ENCODE measurements at places on chromosomes 7 and 10.

- DNase-seq, result no peak
Observed at GRCh38 chr7:19101909-19102308, 15.5 kb downstream of the TWIST1 start.

DNA sequence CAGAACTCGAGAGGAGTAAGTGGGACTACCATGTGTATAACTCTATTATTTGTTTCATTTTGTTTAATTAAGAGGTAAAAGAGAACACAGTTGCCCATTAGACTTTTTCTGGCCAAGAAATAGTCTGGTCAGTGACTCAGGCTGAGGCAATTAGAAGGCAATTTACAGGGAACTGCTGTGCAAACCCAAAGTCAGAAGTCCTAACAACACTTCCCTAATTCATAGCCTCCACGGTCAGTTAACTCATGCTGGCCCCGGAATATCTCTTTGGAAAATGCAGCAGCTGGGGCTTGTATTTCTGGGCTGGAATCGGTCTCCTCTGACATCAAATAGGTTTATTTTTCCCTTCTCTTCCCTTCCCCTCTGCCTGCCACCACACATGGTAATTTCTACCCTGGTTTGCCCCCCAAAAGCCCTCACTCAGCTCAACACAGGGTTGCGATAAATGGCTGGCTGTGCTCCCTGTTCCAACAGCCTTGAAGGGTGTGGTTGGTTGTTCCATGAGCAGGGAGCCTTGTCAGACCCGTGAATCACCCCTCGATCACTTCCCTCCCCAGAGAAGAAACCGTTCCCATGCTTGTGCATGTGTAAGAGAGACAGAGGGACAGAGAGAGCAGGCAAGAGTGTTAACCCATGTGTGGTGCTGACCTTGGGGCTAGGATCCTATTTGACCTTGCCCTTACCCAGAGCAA, 5.3 kb downstream of the SH3PXD2A start:
- DNase-seq, result no peak

GRCh38 chr7:82762880-82763279, 319.3 kb upstream of the CACNA2D1 start:
- no peak for DNase-seq

- peak; percentile 79 for DNase-seq
Observed at GRCh38 chr10:69392481-69393000, 24.2 kb downstream of the TACR2 start.

GRCh38 chr10:22669163-22669711, 45.1 kb downstream of the PIP4K2A start:
- no peak for DNase-seq

GRCh38 chr10:116742367-116743265, at the start of gene HSPA12A:
TSS of gene HSPA12A (minus strand) at chr10:116742566. CDS start at chr10:116742469, 97 bp downstream.
- DNase-seq, result peak; percentile 75

GRCh38 chr7:148882841-148883265, 1.2 kb downstream of the EZH2 start:
- DNase-seq, result no peak

GRCh38 chr10:103273041-103273441, 3.9 kb upstream of the INA start:
- DNase-seq, result no peak

DNA sequence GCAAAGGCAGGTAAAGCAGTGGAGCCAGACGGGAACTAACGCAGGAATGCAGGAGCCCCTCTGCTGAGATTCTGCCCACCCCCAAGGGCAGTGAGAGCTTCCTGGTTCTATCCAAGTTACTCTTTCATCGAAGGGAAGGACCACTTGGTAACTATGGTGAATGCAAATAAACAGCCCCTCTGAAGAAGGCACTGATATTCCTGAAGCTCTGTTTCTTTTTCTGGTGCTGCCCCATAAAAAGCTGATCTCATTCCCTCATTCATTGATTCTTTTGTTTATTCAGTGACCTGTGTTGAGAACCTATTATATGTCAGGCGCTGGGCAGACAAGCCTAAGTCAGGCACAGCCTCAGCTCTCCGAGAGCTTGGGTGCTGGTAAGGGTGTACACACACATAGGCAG, 217.3 kb downstream of the SNX10 start:
- DNase-seq, result no peak

DNA sequence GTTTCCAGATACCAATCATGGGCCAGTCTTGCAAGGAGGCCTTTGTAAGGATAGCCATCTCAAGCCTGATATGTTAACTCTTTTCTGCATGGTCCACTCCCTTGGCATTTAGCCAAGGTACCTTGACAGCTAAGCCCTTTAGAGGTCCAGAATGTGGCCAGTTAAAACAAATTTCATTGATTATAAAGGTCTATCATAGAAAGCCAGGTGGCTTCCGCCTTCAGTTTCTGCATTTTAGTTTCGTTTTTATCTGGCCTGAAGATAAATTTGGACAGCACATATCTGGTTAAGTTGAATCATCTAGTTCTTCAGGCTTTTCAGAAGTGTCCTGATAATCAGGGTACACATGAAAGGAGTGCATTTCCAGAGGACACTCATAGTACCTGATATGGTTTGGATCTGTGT, 30.7 kb downstream of the ANKIB1 start:
- DNase-seq, result no peak

DNA sequence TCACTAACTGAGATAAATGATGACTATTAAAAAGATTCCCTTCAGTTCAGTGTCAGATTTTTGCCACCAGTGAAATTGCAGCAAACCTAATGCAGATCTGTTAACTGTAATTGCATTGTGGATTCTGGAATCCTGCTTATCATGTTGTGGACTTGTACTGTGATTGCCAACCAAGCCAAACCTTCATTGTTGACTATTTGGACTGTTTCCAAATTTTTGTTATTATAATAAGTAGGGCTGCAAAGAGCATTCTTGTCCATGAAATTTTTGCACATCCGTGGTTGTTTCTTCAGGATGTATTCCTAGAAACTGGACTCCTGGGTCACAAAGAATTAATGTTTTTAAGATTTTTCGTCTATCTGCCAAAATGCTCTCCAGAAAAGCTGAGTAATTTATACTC, 281.6 kb upstream of the ZMIZ1 start:
- DNase-seq, result no peak

- DNase-seq, result no peak
Observed at GRCh38 chr7:36939816-36940215, 215.5 kb upstream of the AOAH start.

DNA sequence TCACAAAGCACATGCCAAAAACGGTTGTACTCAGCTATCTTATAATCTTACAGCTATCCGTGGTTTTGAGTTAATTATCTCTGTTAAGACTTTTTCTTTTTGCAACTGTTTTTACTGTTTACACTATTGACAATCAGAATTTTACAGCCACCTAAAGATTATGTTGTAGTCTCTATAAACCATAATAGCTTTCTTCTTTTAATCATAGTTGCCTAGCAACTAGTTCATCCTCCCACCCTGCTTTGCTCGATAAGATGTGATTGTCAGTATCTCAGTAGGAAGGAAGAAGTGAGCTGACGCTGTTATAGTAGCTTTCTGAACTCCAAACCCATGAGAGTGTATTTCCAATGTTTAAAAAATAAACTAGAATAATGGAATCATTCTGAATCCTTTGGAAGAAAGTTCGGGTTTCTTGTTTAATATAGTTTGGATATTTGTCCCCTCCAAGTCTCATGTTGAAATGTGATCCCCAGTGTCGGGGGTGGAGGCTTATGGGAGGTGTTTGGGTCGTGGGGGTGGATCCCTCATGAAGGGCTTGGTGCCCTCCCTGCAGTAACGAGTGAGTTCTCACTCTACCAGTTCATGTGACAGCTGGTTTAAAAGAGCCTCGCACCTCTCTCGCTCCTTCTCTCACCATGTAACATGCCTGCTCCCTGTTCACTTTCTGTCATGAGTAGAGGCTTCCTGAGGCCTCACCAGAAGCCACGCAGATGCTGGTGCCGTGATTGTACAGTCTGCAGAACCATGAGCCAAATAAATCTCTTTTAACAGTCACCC, 68.1 kb downstream of the SVOPL start:
- DNase-seq, result no peak

DNA sequence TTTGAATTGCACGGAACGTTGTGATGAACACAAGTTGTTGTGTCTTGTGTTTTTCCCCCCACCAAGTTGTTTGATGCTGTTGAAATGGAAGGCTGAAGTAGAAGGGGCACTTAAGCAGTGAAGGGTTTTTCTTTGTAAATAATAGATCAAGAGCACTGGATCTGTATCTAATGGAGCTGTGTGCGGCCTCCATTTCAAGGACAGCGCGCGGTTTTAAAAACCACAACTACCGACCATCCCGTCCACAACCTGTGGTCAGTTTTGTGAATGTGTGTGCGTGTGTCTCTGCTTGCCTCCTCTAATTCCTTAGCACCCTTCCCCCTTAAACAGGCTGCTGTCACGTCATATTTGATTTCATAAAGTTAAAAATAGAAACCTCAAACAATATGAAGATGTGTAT, 165.5 kb downstream of the TCF7L2 start:
- DNase-seq, result no peak

DNA sequence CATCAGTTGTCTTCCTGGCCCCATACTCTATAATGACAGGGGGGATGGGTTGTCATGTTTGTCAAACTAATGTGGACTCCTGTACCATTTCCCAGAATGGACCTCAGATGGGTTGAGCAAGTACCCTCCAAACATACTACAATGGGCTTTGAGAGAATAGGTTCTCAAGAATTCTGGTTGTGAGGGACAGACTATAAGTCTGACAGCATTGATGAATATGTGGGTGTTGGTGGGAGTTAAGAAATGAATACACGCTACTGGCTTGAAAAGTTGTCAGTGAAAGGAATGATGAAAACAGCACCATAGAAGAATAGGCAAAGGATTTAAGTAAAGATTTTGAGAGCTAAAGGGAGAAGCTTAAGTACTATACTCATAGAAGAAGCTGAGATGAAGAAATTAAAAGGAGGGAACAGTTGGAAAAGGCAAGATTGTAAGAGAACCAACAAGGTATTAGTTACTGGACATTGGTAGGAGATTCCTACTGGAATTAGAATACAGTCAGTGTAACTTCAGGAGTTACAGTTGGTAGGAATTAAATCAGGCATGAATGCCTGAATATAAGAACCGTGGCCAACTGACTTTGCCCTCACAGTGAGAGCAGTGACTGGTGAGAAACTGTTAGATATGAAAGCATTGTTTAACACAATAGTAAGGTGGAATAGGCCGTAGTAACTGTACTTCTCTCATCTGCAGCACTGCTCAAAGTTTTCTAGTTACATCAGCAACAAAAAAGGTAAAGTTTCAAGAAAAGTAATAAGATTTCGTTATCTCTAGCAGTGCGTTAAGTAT, 86.3 kb downstream of the LCOR start:
- no peak for DNase-seq

DNA sequence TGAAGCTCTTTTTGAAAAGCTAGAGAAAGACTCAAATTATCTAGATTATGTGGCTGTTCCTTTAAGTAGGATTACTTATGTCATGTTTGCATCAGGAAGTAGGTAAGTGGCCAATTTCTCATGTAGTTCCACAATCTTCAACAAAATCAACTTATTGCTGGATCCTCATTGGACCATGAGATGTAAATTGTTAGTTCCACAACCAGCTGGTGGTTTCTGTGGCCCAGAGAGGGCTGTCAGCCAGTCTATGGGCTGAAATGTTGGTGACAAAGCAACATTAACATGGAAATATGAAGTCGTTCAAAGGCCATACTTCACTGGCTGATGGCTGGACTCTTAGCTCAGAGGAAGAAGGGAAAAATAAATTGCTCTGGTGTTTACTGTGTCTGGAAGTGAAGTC, 157.9 kb downstream of the PLXDC2 start:
- no peak for DNase-seq

GRCh38 chr10:27439101-27439500, 65.0 kb upstream of the RAB18 start:
- no peak for DNase-seq

GRCh38 chr10:132366006-132366405, 31.0 kb upstream of the PWWP2B start:
- DNase-seq, result no peak

DNA sequence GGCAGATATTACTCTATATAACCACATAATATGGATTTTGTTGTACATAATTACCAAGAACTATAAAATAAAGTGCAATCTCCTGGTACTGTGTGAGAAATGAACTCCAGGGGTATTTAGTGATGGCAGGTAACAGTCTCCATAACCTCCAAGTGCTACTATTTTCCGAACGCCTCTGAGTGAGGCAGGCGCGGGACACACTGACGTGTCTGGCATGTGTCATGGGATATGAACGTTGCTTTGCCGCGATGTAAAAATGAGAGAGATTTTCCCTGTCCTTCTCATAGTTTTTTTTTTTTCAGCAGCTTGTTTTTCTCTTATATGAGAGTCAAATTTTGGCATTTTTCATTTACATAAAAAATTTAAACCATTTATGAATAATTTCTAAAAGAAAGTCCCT, 3.6 kb downstream of the ADARB2 start:
- DNase-seq, result no peak

DNA sequence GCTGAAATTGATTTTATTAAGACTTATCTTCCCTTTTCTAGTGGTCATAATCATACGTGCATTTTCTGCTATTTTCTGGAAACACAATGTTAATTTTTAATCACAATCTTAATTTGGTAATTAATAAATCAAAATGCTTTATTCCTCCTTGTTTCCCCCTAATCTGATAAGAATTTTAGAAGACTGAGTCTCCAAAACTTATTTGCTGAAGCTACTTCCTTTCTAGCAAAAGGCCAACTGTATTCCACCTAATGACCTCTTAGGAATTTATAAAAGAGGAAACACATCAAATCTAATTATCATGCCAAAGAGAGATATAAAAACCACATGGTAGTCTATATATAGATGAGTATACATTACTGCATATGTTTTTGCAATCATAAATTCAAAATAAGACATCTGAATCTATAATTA, 140.6 kb downstream of the GNAI1 start:
- no peak for DNase-seq

DNA sequence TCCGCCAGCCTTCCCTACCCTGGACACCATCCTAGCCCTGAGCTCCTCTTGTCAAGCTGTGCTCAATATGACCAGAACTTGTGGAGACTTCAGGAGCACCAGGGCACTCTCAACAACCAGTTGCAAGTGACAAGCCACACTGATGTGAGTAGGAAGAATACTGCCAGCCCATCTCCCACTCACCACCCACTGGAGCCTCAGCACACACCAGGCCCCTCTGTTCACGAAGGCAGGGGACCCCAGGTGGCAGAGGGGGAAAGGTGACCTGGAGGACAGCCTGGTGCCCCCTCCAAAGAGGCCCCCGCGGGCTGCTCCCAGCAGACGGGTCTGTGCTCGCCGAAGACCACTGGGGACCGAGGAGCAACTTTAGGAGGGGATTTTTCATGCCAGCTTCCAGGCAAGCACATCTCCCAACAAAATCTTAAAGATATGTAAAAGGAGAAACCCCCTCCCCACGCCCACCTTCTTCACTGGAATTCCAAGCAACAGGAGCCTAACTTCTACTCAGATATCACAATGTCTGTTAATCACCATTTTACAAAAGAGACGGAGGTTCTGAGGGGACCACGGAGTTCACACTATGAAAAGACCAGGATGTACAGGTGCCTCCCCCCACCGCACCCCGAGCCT, 1.0 kb downstream of the MMD2 start:
- DNase-seq, result no peak

Data from stimulated activated CD4-positive, alpha-beta T cell treated with anti-CD3 and anti-CD28 coated beads, Interleukin-2, amount 100 ng/mL, for 24 hours (primary cell).